ENCODE measurements at places on chromosomes 5 and 9.

- DNase-seq, result peak; percentile 76
These were observed 54.4 kb upstream of the RPL26L1 start for GRCh38 chr5:172904643-172905345.

DNA sequence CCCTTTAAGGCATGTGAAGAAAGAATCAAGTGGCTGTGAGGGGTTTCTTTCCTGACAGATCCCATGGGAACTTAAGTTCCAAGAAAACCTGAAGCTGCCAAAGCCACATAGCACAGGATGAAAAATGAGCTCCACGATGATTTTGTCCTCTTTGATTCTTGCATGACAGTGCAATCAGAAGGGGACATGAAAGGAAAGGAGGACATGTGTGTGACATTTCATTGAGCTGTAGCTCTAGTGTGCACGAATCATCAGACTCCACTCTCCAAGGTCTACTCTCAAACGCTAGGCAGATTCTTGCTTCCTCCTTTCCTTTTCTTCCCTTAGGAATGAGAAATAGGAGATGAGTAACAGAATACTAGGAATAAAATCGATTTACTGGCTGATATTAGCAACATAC is 142.0 kb downstream of the ZNF608 start:
- no peak for DNase-seq

DNA sequence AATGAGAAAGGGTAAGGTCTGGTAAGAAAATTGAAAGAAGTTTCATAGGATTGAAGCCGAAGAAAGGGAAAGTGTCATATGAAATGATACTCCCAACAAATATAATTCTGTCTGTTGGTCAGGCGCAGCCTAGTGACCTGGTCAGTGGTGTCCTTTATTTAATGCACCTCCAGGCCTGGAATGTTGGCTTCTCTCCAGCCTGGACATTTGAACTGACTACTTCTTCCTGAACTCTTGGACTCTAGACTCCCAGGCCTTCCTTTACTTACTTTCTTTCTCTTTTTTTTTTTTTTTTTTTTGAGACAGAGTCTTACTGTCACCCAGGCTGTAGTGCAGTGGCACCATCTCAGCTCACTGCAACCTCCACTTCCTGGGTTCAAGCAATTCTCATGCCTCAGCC is 1381.5 kb upstream of the WWC1 start:
- DNase-seq, result no peak

DNA sequence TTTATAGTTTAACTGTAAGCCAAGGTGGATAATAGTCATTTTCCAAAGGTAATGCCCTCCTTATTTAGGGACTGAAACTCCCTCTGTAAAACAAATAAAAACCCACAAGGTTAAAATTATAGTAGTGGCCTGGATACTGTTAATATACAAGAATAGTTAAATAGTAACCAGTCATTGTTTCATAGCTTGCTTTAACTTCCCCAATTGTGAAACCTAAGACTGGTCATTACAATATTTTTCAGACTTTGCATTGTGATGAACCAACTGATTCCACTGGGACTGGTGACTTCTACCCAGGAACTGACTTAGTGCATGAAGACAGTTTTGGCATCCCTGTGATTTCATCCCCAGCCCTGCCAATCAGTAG is 162.6 kb downstream of the SMC2 start:
- no peak for DNase-seq

- no peak for DNase-seq
These were observed 262.4 kb upstream of the RFX3 start for GRCh38 chr9:3788211-3788610.

- DNase-seq, result no peak
These were observed 159.8 kb upstream of the GLRA1 start for GRCh38 chr5:152084476-152084875.

- DNase-seq, result peak; percentile 82
These were observed 1.6 kb downstream of the STKLD1 start for GRCh38 chr9:133377721-133378216.

DNA sequence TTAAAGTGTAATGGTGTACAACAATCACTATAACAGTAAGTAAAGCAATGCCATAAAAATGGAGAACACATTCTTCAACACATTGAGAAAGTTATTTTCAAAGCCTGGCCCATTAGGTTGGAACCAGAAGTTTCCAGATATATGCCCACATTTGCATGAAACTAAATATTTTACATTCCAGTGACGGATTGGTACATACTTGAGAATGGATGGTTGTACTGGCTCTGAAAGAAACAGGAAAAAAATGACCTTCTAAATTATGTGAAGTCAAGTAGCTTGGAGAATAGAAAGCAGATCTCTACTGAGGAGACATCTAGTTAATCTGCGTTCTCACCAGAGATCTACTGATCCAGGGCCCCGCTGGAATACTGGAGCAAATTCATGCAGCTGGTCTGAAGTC is 1037.0 kb downstream of the NR2F1-AS1 start:
- peak; percentile 55 for DNase-seq

DNA sequence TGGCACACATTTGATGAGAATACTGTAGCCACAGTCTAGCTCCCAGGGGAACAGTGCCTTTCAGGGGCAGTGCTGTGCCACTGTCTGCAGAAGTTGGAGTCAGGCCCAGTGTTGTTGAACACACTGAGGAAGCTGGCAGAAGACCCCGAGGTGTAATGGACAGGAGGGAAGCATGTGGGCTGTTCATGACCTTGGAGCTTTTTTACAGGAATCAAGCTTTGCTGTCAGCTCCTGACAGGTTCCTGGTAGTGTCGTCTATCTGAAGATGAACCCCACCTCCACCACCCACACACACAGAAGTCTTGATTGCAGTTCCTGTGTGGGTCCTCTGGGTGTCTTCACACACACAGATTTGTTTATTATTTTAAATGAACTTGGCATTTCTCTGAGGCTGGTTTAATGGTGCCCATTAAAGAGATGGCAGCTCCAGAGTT is 40.3 kb upstream of the TNFAIP8 start:
- peak; percentile 19 for DNase-seq

GRCh38 chr5:119321569-119322311 is 34.1 kb upstream of the TNFAIP8 start:
- no peak for DNase-seq

- DNase-seq, result no peak
These were observed 253.3 kb downstream of the EDIL3 start for GRCh38 chr5:84131372-84131771.

GRCh38 chr5:61289669-61290306 is 42.3 kb upstream of the ZSWIM6 start:
- no peak for DNase-seq

DNA sequence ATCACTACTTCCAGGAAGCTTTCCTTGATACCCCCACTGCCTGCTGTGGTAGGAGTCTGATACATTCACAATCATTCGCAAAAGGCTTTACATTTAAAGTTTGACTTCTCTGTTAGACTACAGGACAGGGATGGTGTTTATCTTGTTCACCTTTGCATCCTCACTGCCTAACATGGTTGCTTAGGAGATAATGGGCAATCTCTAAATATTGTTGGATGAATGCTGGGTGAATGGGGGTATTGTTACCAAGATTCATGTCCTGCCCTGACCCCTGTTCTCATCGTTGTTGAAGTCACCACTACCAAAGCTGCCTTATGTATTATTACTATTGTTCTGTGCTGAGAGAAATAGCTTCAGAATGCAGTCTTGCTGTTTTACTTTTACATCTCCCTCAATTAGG is 7.7 kb upstream of the TMEFF1 start:
- no peak for DNase-seq

GRCh38 chr9:124462739-124463138 is 12.5 kb downstream of the ADGRD2 start:
- DNase-seq, result no peak

- DNase-seq, result no peak
These were observed 68.7 kb upstream of the RAD23B start for GRCh38 chr9:107214381-107214780.

Data from fibroblast of skin of right quadriceps (primary cell).